ENCODE measurements at places on chromosomes 7 and 10.
A peak's percentile ranks its signal among the peaks of the same experiment; 100 is the strongest.

GRCh38 chr7:140230861-140231770 is 54.3 kb upstream of the KDM7A start:
- peak; percentile 49 for DNase-seq

DNA sequence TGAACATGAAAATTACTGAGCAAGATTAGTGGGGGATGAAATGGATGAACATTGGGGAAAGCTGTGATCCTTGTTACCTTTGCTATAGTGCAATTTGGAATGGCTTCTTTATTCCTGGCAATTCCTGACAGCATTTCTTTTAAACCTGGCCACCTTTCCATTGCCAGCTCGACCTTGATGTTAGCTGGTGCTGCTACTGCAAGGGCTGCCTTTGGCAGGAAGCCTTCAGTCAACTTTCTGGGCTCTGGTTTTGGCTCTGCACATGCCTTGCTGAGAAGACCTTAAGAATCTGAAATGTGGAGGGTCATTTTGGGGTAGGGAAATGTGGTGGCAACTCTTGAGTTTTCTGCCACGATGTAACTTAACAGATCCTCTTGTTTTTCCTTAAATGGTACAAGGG is 64.7 kb downstream of the KAT6B start:
- DNase-seq, result no peak

GRCh38 chr7:27992755-27993493 is 187.7 kb downstream of the JAZF1 start:
- no peak for DNase-seq

DNA sequence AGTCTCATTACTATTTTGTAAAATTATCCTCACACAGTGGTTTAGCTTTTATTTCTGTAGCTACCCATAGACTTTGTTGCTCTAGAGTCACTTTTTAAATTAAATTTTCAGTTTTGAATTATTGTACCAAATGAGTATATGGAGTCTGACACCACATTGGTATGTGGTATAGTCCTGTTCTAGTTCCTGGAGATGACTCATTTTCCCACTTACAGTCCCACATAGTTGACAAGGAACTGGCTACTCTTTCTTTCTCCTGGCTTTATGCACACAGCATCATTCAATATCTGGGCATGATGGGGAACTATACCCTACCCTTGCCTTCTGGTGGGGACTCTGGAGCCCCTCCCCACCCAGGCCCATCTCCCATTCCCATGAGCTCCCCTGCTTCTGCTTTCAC is 92.6 kb upstream of the RAB11FIP2 start:
- no peak for DNase-seq

DNA sequence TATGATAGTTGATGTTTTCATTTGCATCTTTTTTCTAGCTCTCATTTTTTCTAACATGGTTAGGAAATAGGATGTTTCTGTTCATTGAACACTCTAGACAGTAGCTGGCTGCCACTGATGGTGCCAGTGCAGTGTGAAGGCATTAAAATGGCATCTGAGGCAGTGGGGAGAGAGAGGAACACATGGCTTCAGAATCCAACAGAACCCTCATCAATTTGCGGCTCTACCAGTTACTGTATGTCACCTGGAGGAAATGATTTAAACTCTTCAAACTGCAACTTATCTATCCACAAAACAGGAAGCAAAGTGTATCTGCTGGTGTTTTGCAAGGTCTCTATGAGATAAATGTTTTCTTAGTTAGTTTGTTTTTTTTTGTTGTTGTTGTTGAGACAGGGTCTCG is 305.2 kb upstream of the PRKCQ start:
- no peak for DNase-seq

GRCh38 chr7:75738604-75738974 is at the start of gene HIP1:
Gene HIP1, minus strand, starts transcription at chr7:75738941. Its CDS starts 21 bp downstream, at chr7:75738920.
- no peak for DNase-seq

GRCh38 chr7:2190531-2190930 is 42.2 kb downstream of the MAD1L1 start:
- DNase-seq, result no peak

DNA sequence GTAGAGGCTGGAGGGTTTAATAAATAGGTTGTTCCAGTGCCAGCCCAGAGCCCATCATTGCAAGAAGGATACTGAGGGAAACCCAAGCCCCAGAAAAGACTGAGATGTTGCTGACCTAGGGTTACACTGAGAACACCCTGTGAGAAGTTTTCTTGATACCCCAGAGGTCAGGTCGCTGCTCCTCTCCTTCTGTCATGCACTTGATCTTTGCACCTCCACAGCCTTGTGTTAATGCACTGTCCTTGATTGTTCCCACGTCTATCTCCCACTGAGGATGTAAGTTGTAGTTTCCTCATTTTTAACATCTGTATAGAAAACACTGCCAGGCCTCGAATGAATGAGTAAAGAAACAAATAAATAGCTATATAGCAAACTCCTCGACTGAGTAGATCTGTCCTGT is 195.3 kb upstream of the AHR start:
- DNase-seq, result no peak

DNA sequence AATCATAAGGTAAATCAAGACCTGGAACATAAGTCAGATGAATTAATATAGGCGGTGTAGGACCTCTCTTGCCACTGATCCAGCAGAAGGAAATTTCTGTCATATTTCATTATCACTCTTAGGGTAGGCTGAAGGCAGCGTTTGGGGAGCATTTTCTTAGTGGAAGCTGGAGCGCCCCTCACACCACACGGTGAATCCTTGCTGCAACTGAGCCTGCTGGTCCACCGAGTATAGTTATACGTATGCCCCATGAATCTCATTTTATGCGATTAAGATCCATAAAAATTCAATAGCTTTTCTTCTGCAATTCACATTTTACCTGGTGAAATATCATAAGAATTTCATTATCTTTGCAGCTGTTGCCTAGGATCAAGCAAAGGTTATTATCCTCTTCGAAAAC is 19.6 kb downstream of the EBF3 start:
- no peak for DNase-seq

- DNase-seq, result no peak
Observed at GRCh38 chr7:44066494-44067063, 1.2 kb upstream of the PGAM2 start.

- no peak for DNase-seq
Observed at GRCh38 chr7:768881-769504, 41.9 kb upstream of the PRKAR1B start.

DNA sequence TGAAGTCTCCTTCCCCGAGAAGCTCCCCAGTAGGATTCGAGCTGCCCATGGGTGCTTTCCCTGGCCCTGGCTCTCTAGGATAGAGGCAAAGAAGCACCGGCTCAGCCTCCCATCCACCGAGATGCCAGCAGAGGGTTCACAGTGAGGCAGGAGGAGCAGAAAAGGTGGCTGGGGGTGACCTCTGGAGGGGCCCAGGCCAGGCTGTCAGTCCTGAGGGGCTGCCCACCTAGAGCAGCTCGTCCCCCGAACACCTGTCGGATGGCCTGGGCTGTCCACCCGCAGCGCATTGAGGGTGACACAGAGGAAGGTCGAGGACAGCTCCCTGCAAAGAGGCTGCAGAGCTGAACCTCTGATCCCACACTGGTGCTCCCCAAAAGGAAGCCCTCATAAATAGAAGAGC is 167.2 kb upstream of the PPP2R2D start:
- no peak for DNase-seq

DNA sequence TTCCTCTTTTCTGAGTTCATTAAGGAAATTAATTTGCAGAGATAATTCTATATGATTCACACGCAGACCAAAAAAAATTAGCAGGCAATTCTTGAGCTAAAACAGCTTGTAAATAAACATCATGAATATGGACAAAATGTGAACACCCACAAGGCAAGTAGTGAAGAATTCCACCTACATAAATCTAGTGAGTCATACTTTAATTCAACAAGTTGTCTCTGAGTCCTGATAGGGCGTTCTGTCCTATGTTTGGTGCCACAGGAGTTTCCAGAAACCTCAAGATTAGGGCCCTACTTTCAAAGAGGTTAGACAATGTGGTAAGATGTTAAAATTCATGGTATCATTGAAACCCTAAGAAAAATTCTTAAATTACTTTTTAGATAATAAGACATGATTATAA is 122.3 kb downstream of the SGMS1 start:
- DNase-seq, result no peak

DNA sequence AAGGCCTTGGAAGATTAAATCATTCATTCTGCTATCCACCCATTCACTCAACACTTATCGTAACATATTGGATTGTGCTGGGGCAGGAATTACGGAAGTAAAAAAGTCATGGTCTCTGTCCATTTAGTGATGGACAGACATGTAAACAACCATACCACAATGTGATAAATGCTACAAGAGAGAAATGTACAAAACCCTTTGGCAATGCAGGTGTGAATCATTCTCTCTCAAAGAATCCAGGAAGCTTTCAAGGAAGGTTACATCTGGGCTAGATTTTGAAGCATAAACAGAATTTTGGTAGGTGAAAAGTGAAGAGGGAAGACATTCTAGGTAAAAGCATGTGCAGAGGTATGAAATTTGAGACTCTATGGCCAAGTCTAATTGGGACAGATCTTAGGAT is 61.7 kb upstream of the KCNIP2 start:
- DNase-seq, result no peak

- DNase-seq, result no peak
Observed at GRCh38 chr10:19730167-19730906, 85.9 kb upstream of the PLXDC2 start.

DNA sequence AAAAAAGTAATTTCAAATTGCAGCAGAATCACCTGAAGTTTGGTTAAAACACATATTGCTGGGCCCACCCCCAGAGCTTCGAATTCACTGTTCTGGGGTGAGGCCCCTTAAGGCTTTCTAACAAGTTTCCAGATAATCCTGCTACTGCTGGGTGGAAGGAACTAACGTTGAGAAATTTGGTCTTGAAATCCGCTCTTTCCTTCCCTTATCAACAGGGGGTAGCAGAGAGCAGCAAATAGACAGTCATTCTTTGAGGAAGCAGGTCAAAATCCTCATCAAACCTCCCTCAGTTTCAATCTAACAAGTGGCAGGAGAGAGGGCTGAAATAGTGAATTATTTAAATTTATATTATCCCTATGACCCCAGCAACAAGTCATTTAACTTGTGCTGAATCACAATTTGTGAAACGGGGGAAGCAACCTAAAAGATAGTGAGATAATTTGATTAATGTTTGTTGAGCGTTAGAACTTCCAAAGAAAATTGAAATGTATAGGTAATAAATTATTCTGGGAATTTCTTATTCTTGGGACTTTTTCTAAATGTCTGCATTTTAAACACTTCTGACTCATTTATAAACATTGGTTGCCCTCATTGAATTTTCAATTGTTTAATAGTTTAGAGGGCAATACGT is 21.7 kb upstream of the MALSU1 start:
- DNase-seq, result peak; percentile 39

- DNase-seq, result peak; percentile 69
Observed at GRCh38 chr7:76310102-76310957, 7.9 kb downstream of the HSPB1 start.

GRCh38 chr10:4902571-4903011 is 60.6 kb upstream of the AKR1C1 start:
- DNase-seq, result no peak

- DNase-seq, result no peak
Observed at GRCh38 chr10:86037096-86037495, 329.5 kb downstream of the GRID1 start.

GRCh38 chr10:102652170-102652916 is 8.1 kb downstream of the TRIM8 start:
- no peak for DNase-seq

GRCh38 chr7:31702354-31702753 is 15.3 kb downstream of the PPP1R17 start:
- no peak for DNase-seq

DNA sequence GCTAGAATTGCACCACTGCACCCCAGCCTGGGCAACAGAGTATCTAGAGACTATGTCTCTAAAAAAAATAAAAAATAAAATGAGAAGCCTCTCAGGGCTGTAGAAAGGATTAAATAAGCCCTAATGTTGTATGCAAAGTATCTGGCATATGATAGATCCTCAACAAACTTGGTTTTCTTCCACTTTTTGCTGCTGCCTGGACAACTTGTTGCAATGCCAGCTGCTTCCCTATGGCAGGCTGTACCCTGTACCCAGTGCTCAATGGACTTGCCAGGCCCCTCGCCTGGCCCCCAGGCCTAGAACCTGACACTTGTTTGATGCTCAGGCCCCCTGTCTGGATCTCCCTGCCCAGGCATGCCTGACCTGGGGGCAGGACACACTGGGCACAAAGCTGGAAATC is 28.5 kb upstream of the CDH23 start:
- no peak for DNase-seq

- no peak for DNase-seq
Observed at GRCh38 chr7:132187869-132188789, 388.1 kb downstream of the PLXNA4 start.

- no peak for DNase-seq
Observed at GRCh38 chr7:47726047-47726726, 144.3 kb upstream of the TNS3 start.

DNA sequence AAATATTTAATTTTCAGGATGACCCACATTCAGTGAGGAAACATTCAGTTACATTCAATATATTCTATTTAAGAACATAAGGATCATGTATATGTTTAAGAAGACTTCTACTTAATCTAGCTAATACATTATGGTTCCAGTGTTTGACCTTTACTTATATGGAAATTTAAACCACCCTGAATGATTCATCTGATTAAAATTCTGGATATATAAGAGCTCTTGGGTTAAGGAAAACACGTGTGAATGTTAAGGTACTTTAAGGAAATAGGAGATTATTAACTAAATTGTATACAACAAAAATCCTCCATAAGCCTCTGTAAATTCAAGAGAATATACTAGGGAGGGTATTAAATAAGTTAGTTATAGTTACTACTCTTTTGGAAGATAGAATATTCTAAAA is 40.9 kb downstream of the HDAC9 start:
- no peak for DNase-seq

DNA sequence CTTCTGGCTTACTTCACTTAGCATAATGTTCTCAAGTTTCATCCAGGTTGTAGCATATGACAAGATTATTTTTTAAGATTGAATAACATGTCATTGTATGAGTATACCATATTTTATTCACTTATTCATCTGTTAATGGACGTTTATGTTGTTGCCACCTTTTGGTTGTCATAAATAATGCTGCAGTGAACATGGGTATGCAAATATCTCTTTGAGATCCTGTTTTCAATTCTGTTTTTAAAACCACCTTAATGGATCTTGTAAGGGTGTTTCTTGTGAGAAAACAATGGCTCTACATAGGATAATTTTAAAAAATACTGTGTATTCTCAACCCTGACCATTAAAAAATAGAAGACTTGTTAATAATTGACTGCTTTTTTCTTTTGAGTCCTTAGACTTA is 290.7 kb upstream of the TMEM229A start:
- DNase-seq, result no peak

DNA sequence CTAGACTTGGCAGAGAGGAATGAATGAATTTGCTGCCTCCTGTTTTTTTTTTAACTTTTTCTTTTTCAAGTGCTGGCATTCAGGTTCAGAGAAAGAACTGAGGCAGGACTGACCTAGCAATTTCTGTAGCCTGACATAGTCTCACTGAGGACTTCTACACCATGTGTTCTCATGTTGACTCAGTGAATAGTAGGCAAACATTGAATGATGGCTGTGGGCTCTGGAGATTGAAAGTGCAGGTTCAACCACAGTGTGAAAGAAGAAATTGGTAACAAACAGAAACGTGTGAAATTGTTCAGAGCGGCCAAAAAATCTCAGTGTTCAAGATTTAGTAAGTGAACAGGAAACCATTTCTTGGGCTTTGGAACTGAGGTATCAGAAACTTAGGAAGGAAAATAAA is 322.4 kb upstream of the GHITM start:
- DNase-seq, result no peak

- DNase-seq, result no peak
Observed at GRCh38 chr10:101319241-101319915, 34.6 kb upstream of the BTRC start.
